Ascending aorta (tissue), 2 donors: ENCODE measurements at places on chromosomes 12 and 14. TPM values are rescaled to one million over a fixed set of nuclear protein-coding genes. Genes with fewer than 3 reads are reported as not detected.

The SLCO1C1 gene
- total RNA-seq, result not detected

GRCh38 chr14:51289169-51289568 lies 49.1 kb downstream of the TMX1 start:
- no peaks in the 10 kb centered on the region for H3K27me3 ChIP-seq
- no peak for DNase-seq
- no peak overlapping the region for H3K27ac ChIP-seq
- H3K36me3 ChIP-seq, result no peaks in the 10 kb centered on the region

DNA sequence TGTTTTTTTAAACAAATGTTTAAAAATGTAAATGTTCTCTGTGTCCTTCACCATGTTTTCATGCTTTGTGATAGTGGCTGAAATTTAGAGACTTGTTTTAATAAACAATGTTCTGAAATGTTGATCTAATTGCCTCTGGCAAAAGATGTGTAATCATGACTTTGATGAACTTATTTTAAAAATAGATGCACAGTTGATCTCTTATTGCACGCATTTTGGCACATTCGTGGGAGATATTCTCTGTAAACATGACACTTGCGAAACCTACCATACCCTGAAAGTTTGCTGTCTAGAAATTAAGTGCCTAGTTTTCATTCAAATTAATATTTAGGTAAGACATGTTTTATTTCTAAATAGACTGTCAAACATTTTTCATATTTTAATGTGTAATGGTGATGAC lies 119.7 kb upstream of the DNM1L start:
- no peak for DNase-seq
- H3K27ac ChIP-seq, result no peak overlapping the region
- H3K36me3 ChIP-seq, result peaks cover 8% of the 10 kb centered on the region
- H3K4me3 ChIP-seq, result no peak overlapping the region

GRCh38 chr14:92578511-92578910 lies 64.9 kb downstream of the RIN3 start:
- H3K4me1 ChIP-seq, result no peaks in the 10 kb centered on the region
- H3K27me3 ChIP-seq, result no peaks in the 10 kb centered on the region
- H3K27ac ChIP-seq, result peak overlapping the region; percentile 74
- peaks cover 15% of the 10 kb centered on the region for H3K36me3 ChIP-seq

- DNase-seq, result no peak
- no peaks in the 10 kb centered on the region for H3K27me3 ChIP-seq
- peaks cover 100% of the 10 kb centered on the region for H3K36me3 ChIP-seq
- H3K27ac ChIP-seq, result peak overlapping the region; percentile 21
Observed at GRCh38 chr14:68881396-68881795, 88.5 kb upstream of the ZFP36L1 start.

The PHLDA1 gene
- total RNA-seq, result 11.8 TPM

DNA sequence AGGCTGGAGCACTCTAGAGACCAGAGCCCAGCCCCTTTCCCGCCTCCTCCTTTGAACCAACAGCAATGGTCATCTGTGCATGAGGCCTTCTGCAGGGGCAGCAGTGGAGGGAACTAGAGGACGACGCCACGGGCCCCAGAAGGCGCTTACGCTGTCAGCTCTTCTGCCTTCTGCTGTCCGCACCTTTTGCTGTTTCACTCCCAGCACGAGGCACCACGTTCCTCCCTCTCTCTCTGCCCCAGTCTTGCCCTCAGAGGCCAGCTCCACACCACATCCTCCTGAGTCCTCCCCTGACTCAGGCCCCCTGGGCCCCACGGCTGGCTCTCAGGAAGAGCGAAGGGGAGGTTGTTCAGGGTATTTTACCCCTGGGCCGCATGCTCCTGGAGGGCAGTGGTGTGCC lies 15.5 kb downstream of the MMAB start:
- no peaks in the 10 kb centered on the region for H3K4me1 ChIP-seq
- no peak for DNase-seq
- H3K4me3 ChIP-seq, result no peak overlapping the region
- H3K27ac ChIP-seq, result no peak overlapping the region
- peaks cover 20% of the 10 kb centered on the region for H3K36me3 ChIP-seq
- no peaks in the 10 kb centered on the region for H3K27me3 ChIP-seq

DNA sequence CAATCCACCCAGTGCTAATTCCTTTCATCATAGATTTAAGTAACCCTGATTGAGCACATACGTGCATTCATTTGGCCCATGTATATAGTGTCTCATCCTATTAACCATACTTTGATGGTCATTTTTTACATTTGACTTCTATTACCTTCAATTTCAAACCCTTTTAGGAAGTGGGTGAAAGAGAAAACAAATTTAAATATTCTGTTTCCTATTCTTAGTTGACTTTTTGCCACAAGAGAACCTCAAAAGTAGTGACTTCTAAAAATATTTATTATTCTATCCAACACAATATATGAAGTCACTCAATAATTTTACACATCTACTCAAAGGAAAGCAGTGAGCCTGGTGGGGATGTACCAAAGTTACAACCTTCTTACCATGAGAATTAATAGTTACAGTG lies 164.9 kb downstream of the CEP128 start:
- no peaks in the 10 kb centered on the region for H3K27me3 ChIP-seq
- no peaks in the 10 kb centered on the region for H3K36me3 ChIP-seq
- no peak for DNase-seq
- H3K4me3 ChIP-seq, result no peak overlapping the region
- H3K4me1 ChIP-seq, result no peaks in the 10 kb centered on the region
- no peak overlapping the region for H3K27ac ChIP-seq

DNA sequence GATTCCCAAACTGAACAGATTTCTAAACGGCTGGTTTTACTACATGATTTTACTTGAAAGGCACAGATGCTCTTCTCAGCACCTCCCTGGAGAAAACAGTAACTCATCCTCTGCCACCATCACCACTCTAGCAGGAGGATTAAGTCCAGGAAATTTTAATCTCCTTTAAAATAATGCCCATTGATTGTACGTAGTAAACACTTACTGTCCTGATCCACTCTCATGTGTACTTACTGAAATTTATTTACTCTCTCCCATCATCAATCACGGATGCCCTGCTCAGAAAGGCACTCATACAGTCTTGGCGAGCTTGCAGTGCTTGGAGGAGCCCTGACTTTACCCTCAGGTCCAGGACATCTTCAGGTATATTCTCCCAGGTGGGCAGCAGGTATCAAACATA lies 239.8 kb upstream of the EGLN3 start:
- H3K4me1 ChIP-seq, result no peaks in the 10 kb centered on the region
- no peak overlapping the region for H3K27ac ChIP-seq
- DNase-seq, result no peak
- no peaks in the 10 kb centered on the region for H3K27me3 ChIP-seq

The ETFRF1 gene
- total RNA-seq, result 0.85 TPM

- H3K27me3 ChIP-seq, result no peaks in the 10 kb centered on the region
- H3K4me3 ChIP-seq, result no peak overlapping the region
- no peak overlapping the region for H3K27ac ChIP-seq
- DNase-seq, result no peak
- H3K36me3 ChIP-seq, result no peaks in the 10 kb centered on the region
Observed at GRCh38 chr14:69363055-69363454, 35.0 kb downstream of the ERH start.

DNA sequence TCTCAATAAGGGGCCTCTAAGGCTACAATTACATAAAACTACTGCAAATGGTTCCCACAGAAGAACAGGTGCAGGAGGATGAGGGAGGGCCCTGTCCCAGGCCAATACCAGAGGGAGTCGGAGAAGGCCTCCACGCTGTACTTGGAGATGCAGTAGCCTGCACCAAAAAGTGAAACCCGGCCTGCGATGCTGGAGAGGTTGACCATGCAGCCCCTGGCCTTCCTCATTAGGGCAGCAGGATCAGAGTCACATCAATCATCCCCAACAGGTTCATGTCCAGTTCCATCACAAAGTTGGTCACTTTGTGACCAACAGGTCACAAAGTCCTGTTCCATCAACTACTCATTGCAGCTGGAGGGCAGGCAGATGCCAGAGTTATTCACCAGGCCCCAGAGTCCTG lies 23.0 kb downstream of the ZBTB39 start:
- H3K4me1 ChIP-seq, result no peaks in the 10 kb centered on the region
- no peak overlapping the region for H3K4me3 ChIP-seq
- no peaks in the 10 kb centered on the region for H3K36me3 ChIP-seq
- DNase-seq, result no peak
- no peaks in the 10 kb centered on the region for H3K27me3 ChIP-seq
- no peak overlapping the region for H3K27ac ChIP-seq

- no peaks in the 10 kb centered on the region for H3K27me3 ChIP-seq
- H3K4me3 ChIP-seq, result peak overlapping the region; percentile 3
- peaks cover 3% of the 10 kb centered on the region for H3K4me1 ChIP-seq
- H3K36me3 ChIP-seq, result peaks cover 8% of the 10 kb centered on the region
Observed at GRCh38 chr12:53602176-53602864, 23.9 kb downstream of the ATF7 start.

- H3K4me3 ChIP-seq, result no peak overlapping the region
- DNase-seq, result no peak
- no peaks in the 10 kb centered on the region for H3K27me3 ChIP-seq
- no peaks in the 10 kb centered on the region for H3K4me1 ChIP-seq
Observed at GRCh38 chr14:98573082-98573481, 698.9 kb downstream of the BCL11B start.

DNA sequence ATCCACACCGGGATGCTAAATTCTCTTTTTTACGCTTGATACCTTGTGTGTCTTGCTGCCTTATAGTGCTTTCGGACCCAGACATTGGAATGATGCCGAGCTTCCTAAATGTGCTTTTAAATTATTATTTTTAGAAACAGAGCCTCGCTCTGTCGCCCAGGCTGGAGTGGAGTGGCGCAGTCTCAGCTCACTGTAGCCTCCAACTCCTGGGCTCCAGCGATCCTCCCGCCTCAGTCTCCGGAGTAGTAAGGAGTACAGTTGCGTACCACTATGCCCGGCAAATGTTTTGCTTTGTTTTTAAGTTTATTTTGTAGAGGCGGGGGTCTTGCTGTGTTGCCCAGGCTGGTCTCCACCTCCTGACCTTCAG lies 489 bp upstream of the EML5 start:
- H3K27me3 ChIP-seq, result no peaks in the 10 kb centered on the region
- peaks cover 3% of the 10 kb centered on the region for H3K4me1 ChIP-seq
- H3K36me3 ChIP-seq, result no peaks in the 10 kb centered on the region
- DNase-seq, result no peak
- H3K27ac ChIP-seq, result no peak overlapping the region

DNA sequence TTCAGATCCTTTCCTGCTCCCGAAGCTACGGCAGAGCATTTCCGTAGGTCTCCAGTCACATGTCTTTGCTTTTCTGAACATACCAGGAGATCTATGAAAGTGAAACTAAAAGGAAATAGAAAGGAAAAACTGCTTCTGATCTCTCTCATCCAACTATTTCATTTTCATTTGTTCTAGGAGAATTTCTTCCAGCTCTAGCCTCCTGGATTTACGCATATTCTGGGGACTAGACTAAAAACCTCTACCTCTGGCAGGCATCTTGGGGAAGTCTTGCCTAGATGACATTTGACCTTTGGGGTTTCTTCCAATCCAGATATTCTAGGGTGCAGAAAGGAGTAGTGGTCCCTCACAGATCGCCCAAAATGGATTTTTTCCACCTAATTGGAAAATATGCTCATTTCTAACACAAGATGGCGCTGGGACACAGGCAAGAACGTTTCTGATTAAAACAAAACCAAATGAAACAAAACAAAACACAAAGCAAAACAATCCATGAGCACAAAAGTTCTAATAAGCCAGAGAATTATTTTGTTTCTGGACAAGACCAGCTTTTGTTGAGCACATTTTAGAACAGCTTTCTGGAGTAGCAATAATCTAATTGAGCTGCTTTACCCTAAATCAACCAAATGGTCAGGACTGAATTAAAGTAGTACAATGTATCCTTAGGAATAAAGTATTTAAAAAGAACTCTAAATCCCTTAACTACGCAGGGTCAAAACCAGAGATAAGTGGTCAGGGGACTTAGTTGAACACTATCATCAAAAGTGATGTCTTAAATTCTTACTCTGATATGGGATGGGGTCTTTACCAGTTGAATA lies 12.3 kb upstream of the PARP11 start:
- H3K4me1 ChIP-seq, result no peaks in the 10 kb centered on the region
- peak overlapping the region; percentile 58 for H3K4me3 ChIP-seq
- DNase-seq, result no peak
- H3K27me3 ChIP-seq, result no peaks in the 10 kb centered on the region
- no peaks in the 10 kb centered on the region for H3K36me3 ChIP-seq
- peak overlapping the region; percentile 71 for H3K27ac ChIP-seq

DNA sequence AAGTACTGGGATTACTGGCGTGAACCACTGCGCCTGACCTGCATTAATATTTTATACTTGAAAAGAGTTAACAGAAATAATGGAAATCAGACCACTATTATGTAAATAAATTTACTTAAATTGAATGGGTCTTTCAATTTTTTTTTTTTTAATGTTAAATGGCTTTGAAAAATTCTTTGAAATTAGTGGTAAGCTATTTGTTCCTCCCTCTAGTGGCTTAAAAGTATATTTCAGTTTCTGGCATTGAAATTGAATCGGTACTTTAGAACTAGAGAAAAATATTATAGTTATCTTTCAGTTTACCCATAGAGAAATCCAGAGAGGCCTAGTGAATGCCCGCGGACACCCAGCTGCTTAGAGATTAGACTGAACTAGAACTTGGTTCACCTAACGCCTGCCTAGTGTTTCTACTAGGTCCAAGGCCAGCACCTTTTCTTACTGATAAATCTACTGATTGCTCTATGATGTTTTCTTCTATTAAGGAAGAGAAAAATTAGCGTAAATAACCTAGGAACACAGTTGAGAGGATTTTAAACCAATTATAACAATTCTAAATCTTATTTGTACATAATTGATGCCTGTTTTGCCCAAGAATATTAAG lies 106.5 kb downstream of the EML1 start:
- peaks cover 21% of the 10 kb centered on the region for H3K36me3 ChIP-seq
- no peak overlapping the region for H3K4me3 ChIP-seq
- H3K27me3 ChIP-seq, result no peaks in the 10 kb centered on the region
- no peak overlapping the region for H3K27ac ChIP-seq

- no peaks in the 10 kb centered on the region for H3K36me3 ChIP-seq
- H3K4me3 ChIP-seq, result no peak overlapping the region
- no peaks in the 10 kb centered on the region for H3K4me1 ChIP-seq
- H3K27me3 ChIP-seq, result no peaks in the 10 kb centered on the region
- H3K27ac ChIP-seq, result no peak overlapping the region
- no peak for DNase-seq
Observed at GRCh38 chr12:94670075-94670474, 19.7 kb upstream of the TMCC3 start.

DNA sequence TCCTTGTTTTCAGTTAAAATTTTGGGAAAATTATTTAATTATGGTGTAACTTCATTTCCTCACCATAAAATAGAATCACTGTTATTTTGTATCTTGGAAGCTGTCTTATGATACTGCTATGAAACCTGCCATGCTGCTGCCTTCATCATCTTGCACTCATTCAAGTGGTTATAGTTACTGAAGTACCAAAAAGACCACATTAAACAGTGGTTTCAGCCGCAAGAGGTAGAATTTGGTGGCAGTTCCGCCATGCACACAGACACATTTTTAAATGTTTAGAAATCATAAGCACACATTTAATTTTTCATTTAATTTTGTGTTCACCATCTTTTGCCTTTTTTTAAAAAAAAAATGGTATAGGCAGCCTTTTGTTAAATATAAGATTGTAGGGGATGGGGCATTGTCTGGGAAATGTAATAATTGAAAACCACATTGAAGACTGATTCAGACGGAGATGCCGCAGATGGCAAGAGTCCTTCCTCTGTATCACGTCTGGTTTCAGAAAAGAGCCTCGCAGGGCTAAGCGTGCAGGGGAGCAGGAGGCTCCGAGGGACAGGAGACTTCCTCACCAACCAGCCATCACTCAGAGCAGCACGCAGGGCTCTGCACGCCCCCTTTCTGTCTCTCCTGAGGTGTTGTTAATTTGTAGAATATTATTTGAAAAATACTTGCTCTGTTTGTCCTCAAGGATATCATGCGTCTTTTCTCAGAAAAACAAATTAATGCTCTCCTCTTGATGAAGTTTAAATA lies 115.2 kb upstream of the PELI2 start:
- H3K27ac ChIP-seq, result no peak overlapping the region
- no peaks in the 10 kb centered on the region for H3K4me1 ChIP-seq
- no peak for DNase-seq
- H3K27me3 ChIP-seq, result no peaks in the 10 kb centered on the region
- H3K4me3 ChIP-seq, result no peak overlapping the region
- no peaks in the 10 kb centered on the region for H3K36me3 ChIP-seq
